C1 segment of cervical spinal cord (tissue), 14 donors: ENCODE measurements at places on chromosomes 11 and 22.
A peak's percentile ranks its signal among the peaks of the same experiment; 100 is the strongest.

- no peak for DNase-seq
These were observed 66.8 kb downstream of the TCF20 start for GRCh38 chr22:42203609-42204008.

GRCh38 chr11:74055938-74056337 lies 47.1 kb upstream of the UCP3 start:
- DNase-seq, result no peak

GRCh38 chr22:48702573-48703264 lies 1125.0 kb downstream of the BRD1 start:
- DNase-seq, result peak; percentile 74

DNA sequence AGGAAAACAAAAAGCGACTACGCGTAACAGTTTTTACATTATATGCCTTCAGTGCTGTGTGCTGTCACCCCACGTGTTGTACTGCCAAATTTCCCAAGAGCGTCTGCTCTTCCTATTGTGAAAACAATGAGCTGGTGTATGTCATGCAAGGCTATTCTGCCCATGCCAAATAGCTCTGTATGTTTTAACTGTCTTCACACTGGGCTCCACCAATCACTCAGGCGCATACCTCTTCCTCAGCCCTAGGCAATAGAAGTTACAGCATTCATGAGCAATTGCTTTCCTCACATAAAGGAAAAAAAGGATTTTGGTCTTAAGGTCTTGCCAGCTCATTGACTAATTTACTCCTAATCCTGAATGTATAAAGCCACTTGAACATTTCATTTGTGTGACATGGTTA lies 606.8 kb downstream of the NTM start:
- DNase-seq, result no peak

DNA sequence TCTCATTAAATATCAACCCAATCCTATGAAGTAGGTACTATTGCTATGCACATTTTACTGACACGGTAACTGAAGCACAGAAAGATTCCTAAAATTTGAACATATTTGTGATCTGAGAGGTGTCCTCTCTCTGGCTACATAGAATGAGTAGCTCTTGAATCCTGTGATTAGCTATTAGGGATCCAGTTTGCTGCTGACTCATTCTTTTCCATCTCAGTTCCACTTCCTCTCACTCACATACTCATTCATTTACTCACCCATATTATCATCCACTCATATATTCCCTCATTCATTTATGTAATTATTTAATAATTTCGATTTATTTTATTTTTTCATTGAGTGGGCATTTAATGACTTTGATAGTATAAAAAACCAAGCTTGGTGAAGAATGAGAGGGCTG lies 42.7 kb downstream of the OR5B17 start:
- DNase-seq, result no peak

- no peak for DNase-seq
These were observed 134.6 kb downstream of the ST3GAL4 start for GRCh38 chr11:126489836-126490660.

DNA sequence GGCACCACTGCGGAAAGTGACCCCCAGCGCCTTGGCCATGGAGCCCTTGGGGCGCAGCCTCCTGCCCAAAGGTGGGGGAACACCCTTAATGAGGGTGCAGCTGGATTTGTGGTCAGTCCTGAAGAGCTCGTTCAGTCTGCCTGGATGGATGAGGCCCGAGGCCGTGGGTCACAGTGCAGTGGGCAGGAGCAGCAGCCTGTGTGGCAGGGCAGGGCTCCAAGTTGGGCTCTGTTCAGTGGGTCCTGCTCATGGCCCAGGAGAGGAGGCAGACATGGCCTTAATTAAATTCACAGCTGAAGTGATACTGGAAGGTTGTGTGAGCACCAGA lies 33.3 kb downstream of the FAM83F start:
- no peak for DNase-seq

- DNase-seq, result no peak
These were observed 45.7 kb downstream of the SHISAL1 start for GRCh38 chr22:44266796-44267760.

GRCh38 chr11:32830413-32830738 lies 649 bp downstream of the PRRG4 start:
- DNase-seq, result no peak

GRCh38 chr22:26838471-26838825 lies 181.1 kb downstream of the MIAT start:
- DNase-seq, result no peak

GRCh38 chr11:72330131-72330727 lies 86.3 kb upstream of the PHOX2A start:
- no peak for DNase-seq

- DNase-seq, result no peak
These were observed 81.7 kb upstream of the SHISAL1 start for GRCh38 chr22:44394246-44395117.

DNA sequence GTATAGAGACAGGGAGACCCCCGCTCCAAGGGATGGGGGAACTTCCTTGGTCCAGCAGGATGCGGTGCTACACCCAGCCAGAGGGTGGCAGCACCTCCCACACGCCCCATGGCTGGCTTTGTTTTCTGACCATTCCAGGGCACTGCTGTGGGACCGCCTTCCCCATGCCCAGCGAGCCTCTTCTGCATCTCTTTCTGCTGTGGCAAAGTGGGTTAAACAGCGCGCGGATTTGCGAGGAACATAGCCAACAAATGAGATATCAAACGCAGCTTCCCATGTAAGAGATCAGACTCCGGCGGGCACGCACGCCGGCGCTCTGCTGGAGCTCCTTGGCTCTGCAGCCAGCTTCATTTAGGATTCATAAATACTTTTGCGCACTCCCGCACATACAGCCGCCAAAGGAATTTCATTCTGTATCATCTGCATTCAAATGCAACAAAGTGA lies 485.8 kb upstream of the CADM1 start:
- DNase-seq, result no peak

DNA sequence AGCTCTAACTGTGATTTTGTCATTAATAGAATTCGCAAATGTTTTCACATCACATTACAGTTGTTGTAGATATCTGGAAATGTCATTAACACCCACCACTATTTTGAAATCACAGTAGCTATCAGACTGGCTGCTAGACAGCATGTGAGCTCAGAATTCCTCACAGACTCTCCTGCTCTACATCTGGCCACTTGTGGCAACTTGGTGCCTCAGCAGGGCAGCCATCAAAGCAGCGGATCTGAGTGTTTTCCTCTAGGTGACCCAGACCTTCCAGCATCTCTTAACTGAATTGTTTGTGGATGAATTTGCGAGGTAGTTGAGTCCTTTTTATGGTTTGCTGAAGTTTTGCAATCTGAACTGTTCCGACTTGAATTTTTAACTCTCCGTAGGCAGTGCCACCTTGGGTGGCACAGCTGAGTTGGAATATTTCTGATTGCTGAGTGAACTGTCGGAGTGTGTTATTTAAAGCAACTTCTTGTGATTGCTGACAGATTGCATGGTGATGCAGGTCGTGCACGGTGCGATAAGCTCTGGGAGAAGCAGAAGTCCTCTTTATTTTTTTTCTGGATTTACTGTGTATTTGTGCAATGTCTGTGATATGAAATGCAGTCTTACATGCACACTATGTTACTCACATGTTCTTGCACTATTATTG lies 114.0 kb upstream of the PLET1 start:
- DNase-seq, result no peak

DNA sequence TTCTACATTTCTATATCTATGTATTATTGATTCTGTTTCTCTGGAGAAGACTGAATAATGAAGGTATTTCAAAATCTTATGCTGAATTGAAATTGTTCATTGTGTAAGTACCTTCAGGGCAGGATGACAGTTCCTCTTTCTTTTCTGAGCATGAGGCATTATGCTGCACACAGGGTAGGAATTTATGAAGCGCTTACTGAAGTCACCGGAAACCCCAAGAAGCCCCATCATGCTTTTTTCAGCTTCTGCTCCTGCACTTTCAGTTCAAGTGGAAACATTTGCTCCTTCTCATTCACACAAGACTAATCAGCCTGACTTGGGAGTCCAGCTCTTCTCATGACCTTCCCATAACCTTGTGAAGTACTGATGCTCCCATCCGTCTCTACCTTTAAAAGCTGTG lies 314.7 kb upstream of the SORL1-AS1 start:
- peak; percentile 6 for DNase-seq

DNA sequence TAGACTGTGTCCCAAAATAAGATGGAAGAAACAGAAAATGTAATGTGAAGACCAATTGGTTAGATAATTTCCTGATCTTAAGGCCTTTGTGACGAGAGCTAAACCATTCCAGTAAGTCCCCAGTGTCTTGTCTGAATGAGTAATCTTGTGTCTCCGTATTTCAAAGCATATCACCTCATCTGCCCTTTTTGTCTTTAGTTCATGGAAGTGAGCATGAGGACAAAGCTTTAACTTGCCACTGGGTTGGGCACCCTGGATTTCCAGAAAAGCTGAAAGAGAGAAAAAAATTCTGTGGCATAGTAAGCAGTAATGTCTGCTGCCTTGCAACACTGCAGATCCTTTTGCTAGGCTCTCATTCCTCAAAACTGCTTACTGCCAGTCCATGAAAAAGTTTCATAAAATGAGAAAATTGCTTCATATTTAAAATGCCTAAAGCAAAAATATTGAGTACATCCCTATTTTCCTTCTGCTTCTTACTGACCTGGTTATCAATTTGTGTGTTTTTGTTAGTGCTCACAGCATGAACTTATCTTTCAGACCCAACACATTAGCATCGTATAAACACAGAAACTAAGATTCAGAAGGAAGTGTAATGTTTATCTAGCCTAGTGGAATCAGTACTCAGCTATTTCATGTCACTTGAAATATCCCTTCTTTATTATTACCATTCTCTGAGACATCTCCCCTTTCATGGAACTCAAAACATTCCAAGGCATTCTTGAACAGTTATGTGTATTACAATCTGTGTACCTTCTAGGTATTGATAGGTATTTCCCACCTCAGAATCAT lies 5.3 kb downstream of the CASP12 start:
- DNase-seq, result no peak

DNA sequence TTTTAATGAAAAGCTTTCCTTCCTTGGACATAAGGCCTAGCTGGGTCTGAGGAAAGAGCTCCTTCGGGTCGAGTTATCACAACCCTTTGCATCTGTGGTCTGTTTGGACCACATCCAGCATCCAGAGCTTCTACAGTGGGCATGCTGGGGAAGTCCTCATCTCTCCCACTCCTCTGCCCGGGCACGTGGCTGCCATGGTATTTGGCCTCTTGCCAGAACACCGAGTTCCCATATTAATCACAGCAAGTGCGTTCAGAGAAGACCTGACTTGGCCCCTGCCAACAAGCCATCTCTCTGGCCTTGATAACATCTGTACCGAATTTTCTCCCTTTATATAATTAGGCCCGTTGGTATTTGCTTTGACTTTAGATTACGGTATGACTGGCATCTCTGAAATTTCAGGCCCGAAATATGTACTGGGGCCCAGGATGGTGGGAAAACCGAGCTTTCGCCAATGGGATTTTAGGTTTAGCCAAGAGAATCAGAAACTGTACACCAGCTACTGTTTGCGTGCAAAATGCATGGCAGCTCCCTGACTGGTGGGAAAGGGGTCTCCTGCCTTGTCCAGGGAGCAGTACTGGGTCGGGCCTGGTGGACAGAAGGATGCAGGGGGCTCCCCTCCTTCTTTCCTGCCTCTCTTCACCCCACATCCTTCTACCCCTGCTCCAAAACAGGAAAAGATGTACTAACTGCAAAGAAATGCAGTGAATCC lies 90.0 kb downstream of the MICAL2 start:
- no peak for DNase-seq

GRCh38 chr11:67648140-67648795 lies 2.3 kb downstream of the ACY3 start:
- DNase-seq, result no peak

- no peak for DNase-seq
These were observed 514.0 kb downstream of the TBC1D22A start for GRCh38 chr22:47276450-47276820.

- no peak for DNase-seq
These were observed 115.3 kb upstream of the TBCEL start for GRCh38 chr11:120908461-120909181.

DNA sequence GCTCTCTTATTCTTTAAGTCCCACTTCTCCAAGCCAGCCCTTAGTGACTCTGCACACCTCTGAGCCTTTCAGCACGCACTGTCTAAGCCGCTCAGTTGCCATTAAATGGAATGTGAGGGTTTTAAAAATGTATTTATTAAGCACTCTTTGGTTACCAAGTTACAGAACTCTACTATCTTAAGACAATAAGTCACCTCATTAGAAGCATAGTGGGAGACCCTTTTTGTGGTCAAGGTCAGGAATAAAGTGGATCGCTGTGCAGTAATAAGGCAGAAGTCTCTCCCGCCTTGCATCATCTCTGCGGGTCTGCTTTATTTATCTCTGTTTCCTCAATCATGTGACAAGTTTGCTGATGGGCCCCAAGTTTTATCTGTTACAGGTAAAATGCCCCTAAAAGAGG lies 11.9 kb downstream of the SLC25A18 start:
- DNase-seq, result no peak

- no peak for DNase-seq
These were observed at the start of gene NLRP10 for GRCh38 chr11:7965386-7965785. Gene NLRP10 (minus strand): TSS chr11:7965447. CDS start chr11:7963495, 1,952 bp downstream.

- DNase-seq, result no peak
These were observed 94.0 kb upstream of the APOA1 start for GRCh38 chr11:116931206-116931953.

DNA sequence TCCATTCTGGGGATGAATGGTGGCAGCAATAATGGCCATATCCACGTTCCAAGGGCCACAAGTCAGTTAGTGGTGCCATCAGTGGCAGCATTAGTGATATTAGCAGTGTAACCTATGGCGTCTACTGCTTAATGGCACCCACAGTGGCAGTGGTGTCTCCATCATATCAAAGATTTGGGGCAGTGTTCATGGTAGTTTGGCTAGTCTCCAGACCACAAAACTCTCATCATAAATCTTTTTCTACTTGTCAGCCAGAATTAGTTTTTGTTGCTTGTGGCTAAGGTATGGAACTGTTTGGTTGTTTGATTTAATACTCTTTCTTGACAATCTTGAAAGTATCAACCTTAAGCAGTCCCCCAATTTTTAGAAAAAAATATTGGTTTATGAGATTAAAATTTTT lies 45.1 kb upstream of the DEUP1 start:
- DNase-seq, result no peak

- no peak for DNase-seq
These were observed 11.5 kb downstream of the PARVG start for GRCh38 chr22:44192098-44192815.

GRCh38 chr22:45726081-45726480 lies 54.4 kb downstream of the ATXN10 start:
- no peak for DNase-seq

GRCh38 chr11:78339483-78339882 lies 78.1 kb downstream of the GAB2 start:
- DNase-seq, result no peak

DNA sequence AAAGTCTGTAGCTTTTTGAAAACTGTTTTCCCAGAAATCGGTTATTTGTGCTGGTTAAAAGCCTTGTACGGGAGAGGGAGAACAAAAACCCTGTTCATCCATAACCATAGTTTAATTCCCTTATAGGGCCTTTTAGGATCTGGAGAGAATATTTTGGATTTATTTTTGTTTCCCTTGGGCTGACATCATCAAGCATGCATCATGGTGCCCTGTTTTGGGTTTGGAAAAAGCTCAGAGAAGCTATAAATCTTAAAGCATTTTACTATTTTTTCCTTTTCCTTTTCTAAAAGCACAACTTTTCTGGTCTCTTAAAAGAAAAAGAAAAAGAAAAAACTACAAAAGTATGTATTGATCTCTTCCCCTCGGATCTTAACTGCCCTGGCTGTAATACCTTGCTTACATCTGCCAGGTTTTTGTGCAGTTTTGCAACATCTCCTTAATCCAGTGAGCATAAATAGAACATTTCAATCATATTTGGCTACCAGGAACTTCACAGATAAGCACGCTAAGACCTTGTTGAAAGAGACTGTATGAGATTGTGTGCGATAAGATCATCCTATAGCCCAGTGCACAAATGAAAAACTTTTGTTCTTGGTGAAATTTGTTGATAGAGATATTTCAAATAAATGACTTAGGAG lies 88.0 kb downstream of the ZBTB16 start:
- DNase-seq, result no peak
